Trophoblast cell (in vitro differentiated cells and primary cell): ENCODE measurements at places on chromosomes 2 and 18.

GRCh38 chr2:62527478-62528210 is 21.6 kb upstream of the TMEM17 start:
- no peak for DNase-seq

- DNase-seq: no peak
Observed at GRCh38 chr18:57446322-57446721, 11.1 kb downstream of the ONECUT2 start.

DNA sequence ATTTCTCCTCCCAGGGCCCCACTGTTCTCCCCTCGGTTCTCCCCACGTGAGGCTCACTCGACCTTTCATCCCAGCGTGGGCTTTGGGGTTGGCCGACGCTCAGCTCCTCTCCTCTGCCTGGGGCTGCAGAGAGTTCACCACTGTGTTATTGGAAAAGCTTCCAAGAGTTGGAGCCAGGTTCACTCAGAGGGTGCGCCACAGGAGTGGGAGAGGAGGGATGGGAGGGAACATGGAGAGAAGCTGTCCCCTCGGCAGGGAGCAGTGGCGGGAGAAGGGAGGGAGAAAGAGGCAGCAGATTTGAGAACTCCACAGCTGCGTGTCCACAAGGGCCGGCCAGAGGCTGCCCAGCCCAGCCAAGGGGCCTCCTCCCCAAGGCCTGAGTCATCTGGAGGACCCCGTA is 197.1 kb upstream of the SMAD2 start:
- DNase-seq: no peak

DNA sequence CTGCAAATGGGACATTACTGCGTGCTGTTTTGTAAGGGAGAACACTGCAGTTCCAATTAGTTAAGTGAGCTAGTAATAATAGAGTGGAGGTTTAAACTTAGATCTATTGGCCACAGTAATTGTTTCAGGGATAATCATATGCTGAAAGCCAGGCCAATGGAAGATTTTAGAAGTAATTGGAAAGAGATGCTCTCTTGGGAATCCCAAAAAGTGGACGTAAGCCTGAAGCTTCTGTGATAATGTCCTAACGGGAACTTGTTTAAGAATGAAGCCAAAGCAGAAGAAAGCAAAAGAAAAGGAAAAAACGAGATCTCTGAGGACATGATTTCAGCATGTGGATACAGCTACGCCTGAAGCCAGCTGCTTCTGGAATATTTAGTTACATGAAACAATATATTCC is 594.6 kb downstream of the SLC4A3 start:
- no peak for DNase-seq

- DNase-seq: no peak
Observed at GRCh38 chr2:99389371-99389770, 52.2 kb downstream of the EIF5B start.

DNA sequence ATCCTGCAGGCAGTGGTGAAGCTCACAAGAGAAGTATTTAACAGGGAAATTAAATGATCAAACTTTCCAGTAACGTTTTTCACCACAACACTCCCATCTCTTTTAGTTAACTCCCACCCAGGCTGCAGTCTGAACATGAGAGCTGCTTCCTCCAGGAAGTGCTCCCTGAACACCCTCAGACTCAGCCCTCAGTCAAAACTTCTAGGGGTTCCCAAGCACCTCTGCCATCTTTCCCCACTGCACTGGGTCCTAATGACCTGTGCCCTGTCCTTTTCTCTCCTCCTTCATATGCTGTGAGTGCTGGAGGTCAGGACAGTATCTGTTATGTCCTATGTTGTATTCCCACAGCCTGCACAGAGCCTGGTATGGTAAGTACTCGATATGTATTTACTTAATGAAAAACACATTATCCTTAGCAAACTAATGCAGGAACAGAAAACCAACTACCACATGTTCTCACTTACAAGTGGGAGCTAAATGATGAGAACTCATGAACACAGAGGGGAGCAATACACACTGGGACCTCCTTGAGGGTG is 49.2 kb upstream of the ASPRV1 start:
- DNase-seq: no peak

GRCh38 chr2:132681766-132682165 is 11.8 kb upstream of the LYPD1 start:
- DNase-seq: no peak

DNA sequence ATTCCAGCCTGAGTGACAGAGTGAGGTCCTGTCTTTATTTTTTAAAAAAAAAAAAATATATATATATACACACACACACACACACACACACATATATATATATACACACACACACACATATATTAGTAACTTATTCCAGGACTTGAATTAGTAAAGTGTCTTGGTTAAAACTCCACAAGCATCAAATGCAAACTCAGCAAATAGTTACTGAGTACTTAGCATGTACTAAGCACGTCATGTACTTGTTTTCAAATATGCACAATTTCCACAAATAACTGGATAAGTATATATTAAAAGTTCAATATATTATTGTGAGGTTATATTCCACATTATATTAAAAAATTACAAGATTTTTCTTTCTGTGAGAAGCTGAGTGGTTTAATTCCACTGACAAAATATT is 304.7 kb downstream of the ZEB2 start:
- DNase-seq: no peak

- DNase-seq: no peak
Observed at GRCh38 chr2:199465390-199465789, 7.7 kb upstream of the SATB2 start.

- DNase-seq: peak; percentile 96
Observed at GRCh38 chr2:102094917-102095316, 47.6 kb upstream of the IL1R1 start.

GRCh38 chr18:22179631-22180030 is 10.2 kb downstream of the GATA6 start:
- no peak for DNase-seq

DNA sequence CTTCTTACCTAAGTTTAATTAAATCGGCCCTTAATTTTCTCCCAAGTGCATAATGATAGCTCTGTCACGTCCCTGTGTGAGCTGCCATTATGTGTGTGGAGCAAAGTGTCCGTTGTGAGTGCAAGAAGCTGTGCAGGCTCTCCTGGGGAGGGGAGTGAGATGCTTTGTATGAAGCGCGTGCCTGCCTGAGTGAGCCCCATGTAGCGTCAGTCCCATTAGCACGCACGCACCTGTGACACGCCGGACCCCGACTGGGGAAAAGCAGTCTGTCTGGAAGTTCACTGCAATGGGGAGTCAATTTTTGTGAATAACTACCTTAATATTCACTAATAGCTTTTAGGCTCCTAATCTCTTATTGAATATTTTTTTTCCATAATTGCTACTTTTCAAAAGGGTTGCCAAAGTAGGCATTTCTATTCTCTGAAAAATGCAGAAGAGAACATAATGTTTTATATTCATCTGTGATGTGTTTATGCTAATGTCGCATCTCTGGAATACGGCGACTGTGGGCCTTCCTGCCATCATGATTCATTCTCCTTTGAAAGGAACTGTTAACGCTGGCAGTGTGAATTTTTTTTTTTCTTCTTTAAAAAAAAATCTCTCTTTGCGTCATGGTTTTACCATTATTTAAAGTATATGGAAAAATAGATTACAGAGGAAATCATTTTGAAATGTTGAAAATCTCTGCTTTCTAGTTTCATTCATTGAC is 157.7 kb downstream of the COL4A4 start:
- no peak for DNase-seq

DNA sequence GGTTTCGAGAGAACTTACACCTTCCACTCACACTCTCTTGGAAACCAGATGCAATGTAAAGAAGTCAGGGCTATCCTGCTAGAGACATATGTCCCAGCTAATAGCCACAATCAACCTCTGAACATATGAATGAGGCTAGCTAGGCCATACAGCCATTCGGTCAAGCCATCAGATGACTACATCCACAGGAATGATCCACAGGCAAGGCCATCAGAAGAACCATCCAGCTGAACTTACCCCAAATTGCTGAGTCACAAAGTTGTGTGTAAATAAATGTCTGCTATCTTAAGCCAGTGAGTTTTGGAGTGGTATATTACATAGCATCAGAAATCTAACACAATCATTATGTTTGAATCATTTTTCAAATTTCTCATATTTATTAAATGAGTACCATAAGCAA is 5.2 kb upstream of the SPAST start:
- peak; percentile 39 for DNase-seq

DNA sequence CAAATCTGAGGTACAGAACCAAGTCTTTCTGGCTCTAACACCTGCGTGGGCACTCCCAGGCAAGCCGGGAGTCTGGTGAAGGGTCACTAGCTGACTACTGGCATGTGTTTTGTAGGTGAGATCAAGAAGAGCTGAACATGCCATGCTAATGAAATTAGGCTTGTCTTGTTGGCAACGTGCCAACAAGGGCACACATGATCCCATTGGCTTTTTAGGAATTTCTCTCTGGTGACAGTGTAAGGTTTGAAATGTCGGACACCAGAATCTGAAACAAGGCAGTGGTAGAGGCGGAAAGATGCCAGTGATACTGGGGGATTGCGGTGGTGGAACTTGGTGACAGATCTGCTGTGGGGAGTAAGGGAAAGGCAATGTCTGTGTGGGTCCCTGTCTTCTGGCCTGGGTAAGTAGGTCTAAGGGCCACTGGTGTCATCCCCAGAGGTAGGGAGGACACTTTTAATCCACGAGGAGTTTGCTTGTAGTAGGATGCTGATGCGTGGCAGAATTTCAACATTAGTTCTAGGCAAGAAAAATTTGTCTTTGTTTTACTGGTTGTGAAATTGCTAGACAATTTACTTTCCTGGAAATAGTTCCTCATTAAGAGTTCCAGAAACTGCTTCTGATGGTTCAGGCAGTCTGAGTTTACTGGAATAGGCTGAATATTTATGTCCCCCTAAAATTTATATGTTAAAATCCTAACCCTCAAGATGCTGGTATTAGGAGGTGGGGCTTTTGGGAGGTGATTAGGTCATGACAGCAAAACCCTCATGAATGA is 52.6 kb upstream of the ACMSD start:
- no peak for DNase-seq

GRCh38 chr2:47497843-47498460 is 95.0 kb downstream of the MSH2 start:
- DNase-seq: no peak

GRCh38 chr2:174580951-174581350 is 16.7 kb downstream of the WIPF1 start:
- no peak for DNase-seq

- no peak for DNase-seq
Observed at GRCh38 chr18:37428288-37428974, 137.2 kb downstream of the CELF4 start.

GRCh38 chr18:23541349-23542093 is 38.2 kb downstream of the RMC1 start:
- DNase-seq: peak; percentile 86

- DNase-seq: no peak
Observed at GRCh38 chr2:148013876-148014275, 6.7 kb downstream of the ORC4 start.

GRCh38 chr2:174974131-174974530 is 31.1 kb downstream of the CHN1 start:
- DNase-seq: peak; percentile 25
